Tibial nerve (tissue), 4 donors: ENCODE measurements at places on chromosomes 7 and 10.
A peak's percentile ranks its signal among the peaks of the same experiment; 100 is the strongest.

DNA sequence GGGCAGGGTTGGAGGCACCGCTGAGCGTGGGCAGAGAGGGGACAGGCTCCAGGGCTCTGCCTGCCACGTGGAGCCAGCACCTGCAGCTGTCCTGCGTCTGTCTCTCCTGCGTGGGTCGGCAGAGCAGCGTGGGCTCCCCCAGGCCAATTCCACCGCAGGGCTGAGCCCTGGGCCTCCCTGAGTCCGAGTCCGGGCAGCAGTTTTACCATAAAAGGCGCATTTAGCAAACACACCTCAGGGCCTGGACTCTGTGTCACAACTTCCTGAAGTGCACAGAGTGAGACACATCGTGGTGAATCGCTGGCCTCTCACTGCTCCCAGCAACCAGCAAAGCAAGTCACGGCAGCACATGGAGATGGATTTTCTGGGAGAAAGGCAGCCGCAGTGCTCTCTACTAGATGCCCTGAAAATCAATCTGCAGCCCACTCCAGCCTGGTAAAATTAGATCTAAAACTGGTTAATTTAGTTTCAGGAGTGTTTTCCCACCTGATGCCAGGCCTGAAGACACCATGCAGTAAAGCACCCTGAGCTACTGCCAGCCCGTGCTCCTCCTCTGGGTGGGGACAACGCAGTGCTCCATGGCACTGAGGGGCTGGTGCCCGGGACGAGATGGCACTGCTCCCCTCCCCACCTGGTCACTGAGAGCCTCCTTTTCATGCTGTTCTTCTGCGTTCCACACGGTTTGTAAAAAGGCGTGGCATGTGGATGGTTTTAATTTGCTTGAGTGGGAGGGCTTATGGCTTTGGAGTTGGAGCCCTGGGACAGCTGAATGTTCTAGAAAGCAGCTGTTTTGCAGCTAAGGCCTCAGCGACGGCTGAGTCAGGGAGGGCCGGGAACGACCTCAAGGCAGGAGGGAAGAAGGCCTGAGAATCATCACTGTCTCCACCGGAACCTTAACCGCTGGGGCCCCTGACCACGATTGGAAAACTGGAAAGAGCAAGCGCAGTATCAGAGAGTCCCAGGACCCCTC lies 336.9 kb downstream of the ADARB2 start:
- H3K27me3 ChIP-seq, result no peaks in the 10 kb centered on the region
- H3K4me1 ChIP-seq, result no peaks in the 10 kb centered on the region
- no peak overlapping the region for H3K4me3 ChIP-seq
- H3K36me3 ChIP-seq, result no peaks in the 10 kb centered on the region
- H3K27ac ChIP-seq, result no peak overlapping the region

DNA sequence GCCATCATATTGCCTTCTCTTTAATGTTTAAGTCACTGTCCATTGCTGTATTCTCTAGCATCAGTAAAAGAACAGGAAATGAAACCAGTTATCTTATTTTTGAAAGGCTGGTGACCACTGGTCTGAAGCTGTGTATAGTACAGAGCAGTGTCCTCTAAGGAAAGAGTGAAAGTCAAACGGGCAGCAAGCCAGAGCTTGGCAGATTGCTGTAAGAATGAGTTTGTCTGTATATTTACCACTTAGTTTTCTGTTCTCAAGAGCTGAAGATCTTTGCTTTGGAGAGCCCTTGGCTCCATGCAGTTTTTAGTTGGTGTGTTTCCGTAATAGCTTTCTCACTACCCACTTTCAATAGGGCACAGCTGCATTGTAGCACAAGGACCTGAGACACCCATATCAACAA lies 31.9 kb downstream of the PCBD1 start:
- H3K27me3 ChIP-seq, result no peaks in the 10 kb centered on the region
- H3K36me3 ChIP-seq, result peaks cover 96% of the 10 kb centered on the region
- H3K4me1 ChIP-seq, result no peaks in the 10 kb centered on the region
- no peak overlapping the region for H3K4me3 ChIP-seq
- H3K27ac ChIP-seq, result no peak overlapping the region

DNA sequence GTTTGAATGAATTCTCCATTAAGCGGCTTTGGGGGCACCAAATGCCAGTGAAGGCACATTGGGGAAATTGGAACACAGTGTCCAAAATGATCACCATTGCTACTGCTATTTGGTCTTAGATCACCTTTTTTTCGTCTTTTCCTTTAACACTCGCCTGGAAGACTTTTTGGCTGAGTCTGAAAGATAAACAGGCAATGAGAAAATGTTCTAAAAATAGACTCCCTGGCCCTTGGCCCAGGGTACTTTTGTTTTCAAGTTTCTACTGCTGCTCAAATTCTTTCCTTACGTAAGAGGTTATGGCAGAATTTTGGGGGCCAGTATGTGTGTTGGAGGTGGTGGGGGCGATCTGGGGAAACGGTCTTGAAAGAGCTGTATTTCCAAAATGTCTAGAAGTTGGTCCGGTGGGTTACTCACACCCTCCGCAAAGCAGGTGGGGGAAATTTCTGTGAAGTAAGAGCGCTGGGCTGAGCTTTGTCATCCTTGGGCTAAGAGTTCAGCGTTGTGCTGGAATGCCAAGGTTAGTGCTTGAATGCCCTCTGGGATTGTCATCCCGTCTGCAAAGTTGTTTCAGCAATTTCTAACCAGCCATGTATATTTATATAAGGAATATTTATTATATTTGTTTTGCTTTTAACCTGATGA lies 1.3 kb upstream of the ITPRIP start:
- DNase-seq, result no peak
- no peaks in the 10 kb centered on the region for H3K27me3 ChIP-seq
- H3K36me3 ChIP-seq, result no peaks in the 10 kb centered on the region
- peak overlapping the region; percentile 94 for H3K4me3 ChIP-seq

DNA sequence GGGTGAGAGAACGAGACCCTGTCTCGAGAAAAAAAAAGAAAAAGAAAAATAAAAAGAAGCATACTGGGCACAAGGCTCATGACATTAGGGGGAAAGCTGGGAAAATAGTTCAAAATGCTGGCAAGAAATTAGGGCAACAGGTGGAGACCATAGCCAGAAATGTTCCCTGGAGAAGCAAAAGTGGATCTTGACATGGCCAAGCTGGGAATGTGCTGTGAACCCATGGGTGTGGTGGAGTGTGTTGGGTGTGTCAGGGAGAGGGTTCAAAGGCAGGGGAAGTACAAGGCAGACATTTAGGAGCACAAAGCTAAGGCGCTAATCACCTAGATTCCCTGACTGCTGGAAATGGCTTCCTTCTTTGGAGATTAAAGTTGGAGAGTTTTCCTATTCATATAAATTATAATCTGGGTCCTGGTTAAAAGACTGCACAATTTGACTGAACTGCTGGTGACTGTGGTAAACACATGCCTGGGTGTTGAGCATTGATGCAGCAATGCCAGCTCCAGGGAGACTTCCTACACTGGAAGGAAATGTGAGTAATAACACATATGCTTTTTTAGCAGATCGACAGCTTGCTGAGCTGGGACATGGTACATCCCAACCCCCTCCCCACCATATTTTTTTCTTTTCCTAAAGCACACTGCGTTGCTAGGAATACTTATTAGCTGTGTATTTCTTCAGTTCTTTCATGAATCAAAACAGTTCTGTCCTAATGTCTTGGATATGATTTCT lies 70.1 kb upstream of the ARHGAP21 start:
- DNase-seq, result no peak
- no peaks in the 10 kb centered on the region for H3K36me3 ChIP-seq
- no peaks in the 10 kb centered on the region for H3K4me1 ChIP-seq

DNA sequence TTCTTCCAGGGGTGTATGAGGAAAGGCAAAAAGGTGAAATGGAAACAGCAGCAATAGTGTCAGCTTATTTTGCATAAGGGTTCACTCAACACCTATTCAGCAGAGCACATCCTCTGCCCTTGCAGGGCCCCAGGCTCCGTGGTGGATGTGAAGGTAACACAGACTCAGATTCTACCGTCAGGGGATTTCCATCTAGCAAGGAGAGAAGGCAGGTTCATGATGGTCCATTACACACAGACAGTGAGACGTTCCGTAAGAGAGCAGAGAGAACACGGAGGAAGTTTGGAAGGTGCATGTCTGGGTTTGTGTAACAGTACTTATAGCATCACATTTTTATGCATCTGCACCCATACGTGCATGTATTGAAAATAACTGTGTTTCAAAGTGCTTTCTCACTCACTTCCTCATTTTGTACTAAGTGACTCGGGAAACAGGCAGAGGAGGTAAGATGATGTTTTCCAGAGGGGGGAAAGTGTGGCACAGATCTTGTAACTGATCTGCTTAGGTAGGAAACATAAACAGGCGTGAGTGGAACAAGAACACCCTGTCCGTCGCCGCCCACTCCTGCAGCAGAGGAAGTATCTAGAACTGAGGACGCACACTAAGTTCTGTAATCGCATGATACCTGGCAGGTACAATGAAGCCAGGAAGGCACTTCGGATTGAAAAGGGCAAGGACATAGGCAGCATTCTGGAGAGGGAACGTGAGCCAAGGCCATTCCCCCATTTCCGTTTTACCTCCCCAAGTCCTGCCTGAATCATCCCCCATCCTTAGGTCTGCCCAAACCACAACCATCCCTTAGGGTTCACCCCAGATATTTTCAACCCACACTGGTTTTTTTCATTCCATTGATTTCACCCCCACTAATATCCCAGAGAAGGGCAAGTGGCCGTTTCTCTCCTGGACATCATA lies 1.0 kb upstream of the ENO4 start:
- H3K27me3 ChIP-seq, result no peaks in the 10 kb centered on the region
- H3K4me1 ChIP-seq, result no peaks in the 10 kb centered on the region
- no peaks in the 10 kb centered on the region for H3K36me3 ChIP-seq
- H3K4me3 ChIP-seq, result peak overlapping the region; percentile 50
- no peak for DNase-seq

DNA sequence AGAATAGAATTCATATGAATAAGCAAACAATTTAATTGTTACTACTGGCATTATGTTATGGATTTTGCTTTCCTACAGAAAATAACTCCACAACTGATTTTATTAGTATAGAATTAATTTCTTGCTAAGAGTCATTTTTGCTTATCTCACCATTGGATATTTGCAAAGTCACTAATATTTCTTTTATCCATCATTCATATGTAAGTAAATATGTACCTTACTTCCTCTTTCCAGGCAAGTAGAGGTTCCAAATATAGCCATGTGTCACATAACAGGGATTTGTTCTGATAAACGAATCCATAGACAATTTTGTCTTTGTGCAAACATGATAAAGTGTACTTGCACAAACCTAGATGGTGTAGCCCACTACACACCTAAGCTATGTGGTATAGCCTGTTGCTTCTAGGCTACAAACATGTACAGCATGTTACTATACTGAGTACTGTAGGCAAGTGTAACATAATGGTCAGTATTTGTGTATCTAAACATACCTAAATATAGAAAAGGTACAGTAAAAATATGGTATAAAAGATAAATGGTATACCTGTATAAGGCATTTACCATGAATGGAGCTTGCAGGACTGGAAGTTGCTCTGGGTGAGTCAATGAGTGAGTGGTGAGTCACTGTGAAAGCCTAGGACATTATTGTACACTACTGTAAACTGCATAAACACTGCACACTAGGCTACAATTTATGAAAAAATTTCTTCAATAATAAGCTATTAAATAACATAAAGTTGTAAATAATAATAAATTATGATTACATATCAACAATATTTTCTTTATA lies 18.3 kb downstream of the KLLN start:
- no peak for DNase-seq
- H3K27ac ChIP-seq, result no peak overlapping the region
- H3K4me3 ChIP-seq, result no peak overlapping the region
- H3K4me1 ChIP-seq, result no peaks in the 10 kb centered on the region
- H3K36me3 ChIP-seq, result no peaks in the 10 kb centered on the region

- H3K27ac ChIP-seq, result no peak overlapping the region
- H3K4me3 ChIP-seq, result no peak overlapping the region
- no peak for DNase-seq
- no peaks in the 10 kb centered on the region for H3K27me3 ChIP-seq
Measured at GRCh38 chr10:86254526-86255174, 111.9 kb downstream of the GRID1 start.

DNA sequence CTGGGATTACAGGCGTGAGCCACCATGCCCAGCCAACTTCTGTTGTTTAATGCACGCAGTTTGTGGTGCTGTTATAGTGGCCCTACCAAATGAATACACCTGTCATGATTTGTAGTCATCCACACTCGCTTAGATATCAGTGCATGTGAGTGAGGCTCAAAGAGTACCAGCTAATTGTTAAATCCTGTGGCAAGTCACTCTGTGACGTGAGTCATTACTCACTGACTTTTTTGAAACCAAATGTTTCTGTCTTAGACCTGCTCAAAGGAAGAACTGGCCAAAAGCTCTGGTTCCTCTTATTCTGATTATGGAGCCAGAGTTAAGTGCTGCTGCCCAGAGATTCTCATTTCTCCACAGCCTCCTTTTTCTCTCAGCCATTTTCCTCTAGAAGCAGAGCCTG lies 109.4 kb downstream of the PRKAG2 start:
- no peaks in the 10 kb centered on the region for H3K4me1 ChIP-seq
- H3K4me3 ChIP-seq, result no peak overlapping the region
- H3K36me3 ChIP-seq, result no peaks in the 10 kb centered on the region
- H3K27me3 ChIP-seq, result no peaks in the 10 kb centered on the region
- DNase-seq, result no peak
- no peak overlapping the region for H3K27ac ChIP-seq

GRCh38 chr10:129883626-129884397 lies 80.3 kb downstream of the EBF3 start:
- no peaks in the 10 kb centered on the region for H3K27me3 ChIP-seq
- DNase-seq, result no peak
- H3K36me3 ChIP-seq, result no peaks in the 10 kb centered on the region
- H3K27ac ChIP-seq, result no peak overlapping the region
- H3K4me1 ChIP-seq, result no peaks in the 10 kb centered on the region
- no peak overlapping the region for H3K4me3 ChIP-seq

GRCh38 chr10:113061557-113061956 lies 111.5 kb downstream of the TCF7L2 start:
- H3K36me3 ChIP-seq, result no peaks in the 10 kb centered on the region
- H3K4me1 ChIP-seq, result no peaks in the 10 kb centered on the region
- H3K27ac ChIP-seq, result peak overlapping the region; percentile 75
- H3K4me3 ChIP-seq, result no peak overlapping the region
- DNase-seq, result no peak

- no peaks in the 10 kb centered on the region for H3K4me1 ChIP-seq
- H3K27me3 ChIP-seq, result no peaks in the 10 kb centered on the region
- no peak overlapping the region for H3K27ac ChIP-seq
Measured at GRCh38 chr7:43076189-43076605, 36.2 kb upstream of the HECW1 start.
